Colonic mucosa (tissue), 4 donors: ENCODE measurements at places on chromosomes 16 and 17. TPM values are rescaled to one million over a fixed set of nuclear protein-coding genes. Genes with fewer than 3 reads are reported as not detected.

Gene GRB7
- total RNA-seq, result 22.4 TPM

Gene PABPN1L
- not detected for total RNA-seq

DNA sequence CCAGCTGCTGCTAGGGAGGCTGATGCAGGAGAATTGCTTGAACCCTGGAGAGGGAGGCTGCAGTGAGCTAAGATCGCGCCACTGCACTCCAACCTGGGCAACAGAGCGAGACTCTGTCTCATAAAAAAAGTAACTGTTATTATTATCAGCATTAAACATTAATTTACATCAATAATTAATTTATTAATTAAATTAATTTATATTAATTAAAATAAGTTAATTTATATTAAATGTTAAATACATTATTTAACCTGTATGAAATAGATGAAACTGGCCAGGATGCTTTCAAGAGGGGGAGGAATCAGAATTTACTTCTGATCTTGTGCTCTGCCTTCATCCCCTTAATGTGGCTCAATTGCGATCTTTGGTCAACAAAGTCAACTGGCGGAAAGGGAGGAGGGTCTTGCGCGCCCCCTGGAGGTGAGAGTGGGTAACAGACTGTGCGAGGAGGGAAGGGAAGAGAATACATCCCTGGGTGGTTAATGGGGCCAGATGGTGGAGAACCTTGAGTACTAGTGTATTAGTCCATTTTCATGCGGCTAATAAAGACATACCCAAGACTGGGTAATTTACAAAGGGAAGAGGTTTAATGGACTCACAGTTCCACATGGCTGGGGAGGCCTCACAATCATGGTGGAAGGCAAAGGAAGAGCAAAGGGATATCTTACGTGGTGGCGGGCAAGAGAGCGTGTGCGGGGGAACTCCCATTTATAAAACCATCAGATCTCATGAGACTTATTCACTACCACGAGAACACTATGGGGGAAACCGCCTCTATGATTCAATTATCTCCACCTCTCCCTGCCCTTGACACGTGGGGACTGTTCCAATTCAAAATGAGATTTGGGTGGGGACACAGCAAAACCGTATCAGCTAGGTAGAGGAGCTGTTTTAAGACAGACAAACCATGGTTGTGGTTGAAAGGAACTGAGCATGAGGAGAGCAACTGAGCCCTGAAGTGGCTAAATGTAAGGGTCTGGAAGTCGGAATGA, 15.7 kb upstream of the CPPED1 start:
- H3K4me1 ChIP-seq, result no peaks in the 10 kb centered on the region
- no peaks in the 10 kb centered on the region for H3K36me3 ChIP-seq
- no peaks in the 10 kb centered on the region for H3K27me3 ChIP-seq
- DNase-seq, result peak; percentile 71

GRCh38 chr17:81049372-81049911, 14.5 kb downstream of the BAIAP2 start:
- no peak overlapping the region for H3K4me3 ChIP-seq
- H3K4me1 ChIP-seq, result peaks cover 15% of the 10 kb centered on the region
- no peaks in the 10 kb centered on the region for H3K27me3 ChIP-seq
- no peaks in the 10 kb centered on the region for H3K36me3 ChIP-seq

GRCh38 chr17:30476726-30477082, 504 bp upstream of the GOSR1 start:
- H3K27me3 ChIP-seq, result no peaks in the 10 kb centered on the region
- DNase-seq, result no peak
- H3K4me3 ChIP-seq, result peak overlapping the region; percentile 97
- H3K27ac ChIP-seq, result peak overlapping the region; percentile 80

- no peak overlapping the region for H3K4me3 ChIP-seq
- no peaks in the 10 kb centered on the region for H3K27me3 ChIP-seq
- no peak overlapping the region for H3K27ac ChIP-seq
Observed at GRCh38 chr17:5553479-5553878, 30.8 kb downstream of the NLRP1 start.
